ENCODE measurements at places on chromosomes 11 and 22.

- no peak for DNase-seq
Measured at GRCh38 chr22:25212337-25212736, 7.1 kb upstream of the CRYBB2 start.

DNA sequence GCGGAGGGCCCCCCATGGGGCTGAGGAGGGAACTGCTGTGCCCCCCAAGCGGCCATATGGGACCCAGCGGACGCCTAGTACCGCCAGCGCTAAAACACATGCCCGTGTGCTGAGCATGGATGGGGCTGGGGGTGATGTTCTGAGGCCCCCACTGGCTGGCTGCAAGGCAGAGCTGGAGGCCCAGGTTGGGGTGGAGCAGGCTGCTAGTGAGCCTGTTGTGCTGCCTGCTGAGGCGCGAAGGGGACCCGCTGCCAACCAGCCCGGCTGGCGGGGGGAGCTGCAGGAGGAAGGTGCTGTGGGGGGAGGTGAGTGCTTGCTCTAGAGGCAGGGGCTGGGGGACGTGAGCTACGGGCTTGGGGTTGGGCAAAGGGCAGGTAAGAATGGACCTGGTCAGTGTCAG, 3.2 kb downstream of the PCNX3 start:
- no peak for DNase-seq

GRCh38 chr22:43203471-43203981, 16.6 kb upstream of the TTLL12 start:
- no peak for DNase-seq

DNA sequence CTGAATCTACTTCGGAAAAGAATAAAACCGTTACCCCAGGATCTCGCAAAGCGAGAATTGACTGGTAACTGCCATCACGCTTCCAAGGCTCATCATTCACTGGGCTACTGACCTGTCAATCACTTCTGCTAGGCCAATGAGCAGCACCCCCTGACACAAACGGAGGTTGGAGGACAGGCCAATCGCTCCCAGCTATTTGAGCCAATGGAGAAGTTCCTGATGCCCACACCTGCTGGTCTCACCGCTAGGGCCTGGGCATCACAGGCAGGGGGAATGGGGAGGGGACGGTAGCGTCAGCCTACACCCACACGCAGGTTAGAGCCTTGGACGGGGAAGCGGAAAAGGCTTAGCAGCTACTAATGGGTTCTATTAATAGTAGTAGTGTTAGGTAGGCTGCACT, 56.7 kb upstream of the CHST1 start:
- no peak for DNase-seq

GRCh38 chr11:101478587-101479369, 105.0 kb downstream of the TRPC6 start:
- no peak for DNase-seq

DNA sequence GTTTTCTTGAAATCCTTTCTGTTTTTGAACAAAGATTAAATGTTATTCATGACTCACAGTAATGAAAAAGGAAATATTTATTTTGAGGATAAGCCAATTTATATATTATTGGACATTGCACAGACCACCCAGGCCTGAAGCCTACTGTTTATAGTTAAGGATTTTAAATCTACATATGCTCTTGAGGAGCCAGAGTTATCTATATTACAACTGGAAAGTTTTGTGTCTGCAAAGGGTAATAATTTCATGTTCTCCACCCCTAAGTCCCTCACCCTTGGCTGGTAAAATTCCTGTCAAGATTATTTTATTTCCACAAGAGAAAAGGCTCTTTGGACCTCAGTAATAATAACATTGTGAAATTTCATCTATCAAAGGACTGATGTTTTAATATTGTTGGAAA, 228.2 kb downstream of the TMEM135 start:
- no peak for DNase-seq

- DNase-seq: no peak
Measured at GRCh38 chr11:28547321-28547741, 439.1 kb downstream of the METTL15 start.

- DNase-seq: no peak
Measured at GRCh38 chr11:17221968-17222367, 14.2 kb upstream of the PIK3C2A start.

DNA sequence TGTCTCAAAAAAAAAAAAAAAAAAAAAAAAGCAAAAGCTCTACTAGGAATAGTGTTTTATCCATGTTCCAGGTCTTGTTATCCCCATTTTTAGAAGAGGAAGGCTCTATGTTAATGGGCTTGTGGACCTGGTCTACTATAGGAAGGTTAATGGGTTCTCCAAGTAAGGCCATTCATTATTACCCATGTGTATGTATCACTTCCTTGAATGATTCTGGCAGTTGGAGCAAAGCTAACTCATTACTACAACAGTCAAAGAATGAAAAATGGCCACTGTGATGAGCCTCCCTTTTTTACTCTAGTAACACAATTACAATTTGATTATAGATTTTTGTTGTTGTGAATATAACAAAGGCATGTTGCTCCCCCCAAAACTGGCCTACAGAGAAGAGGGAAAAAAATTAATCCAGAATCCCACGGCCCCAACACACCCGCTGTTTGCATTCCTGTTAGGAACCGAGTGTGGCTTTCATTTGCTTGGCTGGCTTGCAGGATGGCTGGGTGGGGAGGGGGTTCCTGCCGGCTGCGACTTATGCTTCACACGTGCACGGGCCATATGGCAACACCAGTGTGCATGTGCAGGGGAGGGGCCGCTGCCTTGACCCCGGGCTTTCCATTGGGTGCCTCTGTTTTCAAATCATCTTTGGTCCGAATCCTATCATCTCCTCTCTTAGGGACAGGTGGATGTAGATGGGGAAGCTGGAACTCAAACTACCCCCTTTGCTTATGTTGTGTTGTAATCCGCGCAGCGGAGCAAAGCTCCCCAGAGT, 148.8 kb downstream of the HIPK3 start:
- DNase-seq: no peak

- DNase-seq: no peak
Measured at GRCh38 chr22:19847345-19847632, 7.4 kb downstream of the GNB1L start.

GRCh38 chr11:122863704-122864326, 18.7 kb upstream of the JHY start:
- no peak for DNase-seq

DNA sequence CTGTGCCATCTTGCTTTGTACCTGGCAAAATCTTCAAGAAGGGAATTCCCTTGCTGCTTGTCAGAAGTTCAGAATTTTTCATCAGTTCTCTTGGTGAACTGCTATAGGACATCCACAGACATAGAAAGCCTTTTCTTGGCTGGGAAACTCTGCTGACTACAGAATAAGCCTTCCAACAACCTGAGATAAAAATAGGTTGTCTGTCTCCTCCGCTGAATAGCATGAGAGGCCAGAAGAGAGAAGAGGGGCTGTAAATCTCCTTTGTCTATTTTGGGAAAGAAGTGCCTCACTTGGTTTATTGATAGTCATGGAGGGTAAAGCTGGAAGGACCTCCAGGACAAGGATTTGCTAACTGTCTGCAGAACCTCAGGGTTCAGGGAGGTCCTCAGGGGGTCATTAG, 48.2 kb downstream of the C11orf91 start:
- no peak for DNase-seq

GRCh38 chr11:57276971-57277675, 40.1 kb upstream of the APLNR start:
- DNase-seq: no peak

- DNase-seq: no peak
Measured at GRCh38 chr11:6607190-6607795, 3.7 kb downstream of the ILK start.

- peak; percentile 23 for DNase-seq
Measured at GRCh38 chr11:8192016-8192895, 23.4 kb upstream of the RIC3 start.

DNA sequence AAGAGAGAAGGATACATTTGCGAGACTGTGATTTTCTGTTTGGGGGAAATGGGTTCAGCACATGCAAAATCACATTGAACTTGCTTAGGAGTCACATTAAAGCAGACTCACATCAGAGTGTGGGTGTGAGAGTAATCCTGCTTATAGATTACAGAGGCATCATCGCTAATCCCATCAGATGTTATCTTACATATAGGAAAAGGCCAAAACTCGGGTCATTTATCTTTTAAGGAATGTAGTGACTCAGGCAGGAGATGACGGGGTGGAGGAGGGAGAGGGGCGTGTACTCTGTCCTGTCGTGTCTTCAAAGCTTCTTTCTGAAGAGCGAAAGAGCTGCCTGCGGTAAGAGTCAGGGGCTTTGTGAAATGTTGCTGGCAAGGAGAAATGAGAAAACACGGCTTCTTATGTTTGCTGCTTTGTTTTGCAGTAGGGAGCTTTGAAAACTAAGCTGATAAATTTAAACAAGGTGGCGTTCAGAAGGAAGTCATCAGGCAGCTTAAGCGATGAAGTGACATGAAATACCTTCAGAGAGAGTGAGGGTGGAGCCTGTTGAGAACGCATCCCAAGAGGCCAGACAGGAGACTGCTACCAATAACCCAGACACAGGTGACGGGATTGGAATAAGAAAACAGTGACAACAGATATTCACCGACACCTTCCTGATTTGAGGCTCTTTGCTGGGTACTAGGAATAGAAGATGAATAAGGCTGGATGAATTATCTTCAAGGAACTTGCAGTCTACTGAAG, 2.2 kb upstream of the C11orf16 start:
- DNase-seq: no peak

DNA sequence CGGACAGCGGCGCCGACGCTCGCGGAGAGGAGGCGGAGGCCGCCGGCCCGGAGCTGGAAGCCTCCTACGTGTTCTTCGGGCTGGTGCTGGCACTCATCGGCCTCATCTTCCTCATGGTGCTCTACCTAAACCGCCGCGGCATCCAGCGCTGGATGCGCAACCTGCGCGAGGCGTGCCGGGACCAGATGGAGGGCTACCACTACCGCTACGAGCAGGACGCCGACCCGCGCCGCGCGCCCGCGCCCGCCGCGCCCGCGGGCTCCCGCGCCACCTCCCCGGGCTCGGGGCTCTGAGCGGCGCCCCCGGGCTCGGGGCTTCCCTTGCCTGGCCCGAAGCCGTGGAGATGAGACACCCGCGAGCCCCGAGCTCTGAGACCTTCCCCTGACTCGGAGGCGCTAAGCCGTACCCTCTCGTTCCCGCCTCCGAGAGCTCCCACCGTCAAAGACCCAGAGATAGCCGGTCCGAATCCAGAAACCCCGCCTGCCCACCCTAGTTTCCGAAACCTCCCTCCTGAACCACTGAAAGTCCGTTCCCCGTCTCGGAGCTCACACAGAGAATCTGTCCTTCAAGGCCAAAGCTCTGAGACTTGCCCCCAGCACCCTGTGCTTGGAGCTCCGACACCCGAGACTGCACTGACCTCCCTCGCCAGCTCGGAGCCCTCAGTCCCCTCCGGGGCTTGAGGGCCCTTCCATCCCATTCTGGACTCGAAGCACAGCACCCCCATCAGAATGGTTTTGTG, 1.5 kb downstream of the TPBGL start:
- no peak for DNase-seq

- DNase-seq: no peak
Measured at GRCh38 chr11:47907499-47907898, 59.3 kb upstream of the NUP160 start.

DNA sequence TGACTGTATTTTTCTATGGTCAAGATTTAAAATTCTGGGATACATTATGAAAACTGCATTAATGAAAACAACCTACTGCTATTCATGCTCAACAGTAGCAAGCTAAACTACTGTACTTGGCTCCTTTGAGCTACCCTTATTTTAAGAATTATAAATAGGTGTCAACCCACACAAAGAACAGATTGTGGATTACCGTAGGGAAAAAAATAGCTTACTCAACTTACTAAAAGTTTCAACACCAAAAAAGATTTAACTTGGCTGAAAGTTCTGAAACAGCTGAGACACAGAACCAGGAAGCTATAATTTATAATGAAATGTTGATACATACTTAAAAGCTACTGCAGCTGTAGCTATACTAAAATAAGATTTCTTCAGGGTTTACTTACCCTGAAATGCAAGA, 10.1 kb downstream of the LIN7C start:
- DNase-seq: no peak

All from HS-27A (cell line).